ENCODE measurements at places on chromosomes 7 and 10. TPM values are rescaled to one million over a fixed set of nuclear protein-coding genes. Genes with fewer than 3 reads are reported as not detected.

DNA sequence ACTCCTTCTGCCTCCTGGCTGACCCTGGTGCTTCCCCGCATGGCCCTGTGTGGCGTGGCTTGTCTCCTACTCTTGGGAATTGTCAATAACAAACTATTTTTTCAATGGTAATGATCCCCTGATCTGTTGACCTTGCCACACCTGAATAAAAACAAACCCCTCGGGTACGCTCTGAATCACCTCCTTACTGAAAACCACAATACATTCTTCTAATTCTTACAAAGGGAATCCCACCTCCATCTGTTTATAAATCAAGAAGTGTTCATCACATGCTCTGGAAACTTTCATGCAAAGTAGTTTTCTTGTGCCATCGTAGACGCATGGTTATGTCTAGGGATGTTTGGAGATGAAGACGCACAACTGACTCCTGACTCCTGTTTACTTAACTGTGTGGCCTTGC is 245.8 kb downstream of the FRMD4A start:
- H3K27ac ChIP-seq = no peak overlapping the region
- no peak overlapping the region for H3K4me3 ChIP-seq
- no peak for DNase-seq
- H3K27me3 ChIP-seq = no peaks in the 10 kb centered on the region
- no peaks in the 10 kb centered on the region for H3K36me3 ChIP-seq

Gene ZNF727
- total RNA-seq = 11.9 TPM

Gene SUN3
- not detected for total RNA-seq

DNA sequence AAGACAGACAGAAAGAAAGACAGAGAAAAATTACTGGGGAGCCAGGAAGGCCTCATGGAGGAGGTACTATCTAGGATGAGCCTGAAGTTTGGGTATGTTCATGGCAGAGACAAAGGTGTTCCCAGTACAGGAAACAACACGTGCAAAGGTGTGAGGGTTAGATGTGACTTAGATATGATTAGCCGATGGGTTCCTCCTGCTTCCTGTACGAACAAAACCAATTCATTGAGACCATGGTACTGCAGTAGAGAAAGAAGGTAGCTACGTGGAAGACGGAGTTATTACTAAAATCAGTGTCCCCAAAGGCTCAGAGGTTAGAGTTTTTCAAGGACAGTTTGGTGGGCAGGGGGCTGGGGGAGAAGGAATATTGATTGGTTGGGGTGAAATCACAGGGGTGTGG is 55.2 kb upstream of the CHST3 start:
- H3K4me1 ChIP-seq = no peaks in the 10 kb centered on the region
- no peak for DNase-seq
- no peaks in the 10 kb centered on the region for H3K27me3 ChIP-seq
- no peak overlapping the region for H3K27ac ChIP-seq
- no peak overlapping the region for H3K4me3 ChIP-seq

Gene TMEM140
- total RNA-seq = 30.0 TPM

- H3K27me3 ChIP-seq = no peaks in the 10 kb centered on the region
- no peak overlapping the region for H3K4me3 ChIP-seq
- no peaks in the 10 kb centered on the region for H3K4me1 ChIP-seq
- no peak overlapping the region for H3K27ac ChIP-seq
- DNase-seq = no peak
- no peaks in the 10 kb centered on the region for H3K36me3 ChIP-seq
Observed at GRCh38 chr10:69638642-69639041, 8.6 kb downstream of the FAM241B start.

Gene TAS2R41
- total RNA-seq = not detected

Gene CCDC201
- 0.21 TPM for total RNA-seq
